ENCODE measurements at places on chromosomes 12 and 14.

GRCh38 chr14:94673781-94674231 is 61.6 kb downstream of the SERPINA3 start:
- DNase-seq = no peak

GRCh38 chr12:30753233-30753632 is 1.5 kb downstream of the CAPRIN2 start:
- DNase-seq = no peak

GRCh38 chr12:126668538-126668937 is 1598.4 kb upstream of the TMEM132C start:
- no peak for DNase-seq

- no peak for DNase-seq
Observed at GRCh38 chr14:69713209-69713781, 53.6 kb upstream of the SRSF5 start.

GRCh38 chr14:105480807-105481801 is 5.6 kb upstream of the CRIP1 start:
- peak; percentile 88 for DNase-seq

- no peak for DNase-seq
Observed at GRCh38 chr12:112938751-112939150, 477 bp downstream of the OAS3 start.

DNA sequence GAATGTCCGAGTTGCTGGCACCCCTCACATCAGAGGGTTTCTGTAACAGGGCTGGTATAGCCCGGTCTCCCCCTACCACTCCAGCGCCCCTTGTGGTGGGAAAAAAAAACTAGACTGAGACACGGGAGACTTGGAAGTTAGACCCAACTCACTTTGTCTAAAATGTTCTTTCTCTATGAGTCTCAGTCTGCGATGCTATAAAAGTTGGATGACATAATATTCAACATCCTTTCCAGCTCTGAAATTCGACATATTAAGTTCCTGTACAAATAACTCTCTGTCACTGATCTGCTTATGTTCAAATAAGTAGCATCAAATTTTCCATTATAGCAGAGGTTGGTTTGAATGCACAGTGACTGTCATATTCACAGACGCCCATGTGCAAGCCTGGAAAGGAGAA is 25.7 kb upstream of the TC2N start:
- no peak for DNase-seq

DNA sequence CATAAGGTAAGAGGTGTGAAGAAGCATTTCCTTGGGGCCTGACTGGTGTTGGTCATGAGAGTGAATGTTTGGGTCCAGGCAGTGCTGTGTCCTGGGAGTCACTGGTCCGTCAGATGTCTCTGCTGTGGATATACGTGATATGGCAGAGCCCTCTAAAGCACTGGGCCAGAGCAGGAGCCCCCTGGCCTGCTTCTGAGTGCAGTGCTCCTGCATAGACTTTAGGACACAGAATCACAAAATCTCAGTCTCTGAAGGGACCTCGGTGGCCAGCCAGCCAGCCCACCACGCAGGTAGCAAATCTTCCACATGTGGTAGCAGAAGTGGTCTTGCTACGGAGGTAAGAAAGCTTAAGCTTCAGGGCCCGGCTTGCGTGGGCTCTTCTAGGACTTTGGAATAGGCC is 18.5 kb upstream of the AQP2 start:
- no peak for DNase-seq

GRCh38 chr12:2149091-2149490 is 96.3 kb downstream of the CACNA1C start:
- no peak for DNase-seq

- no peak for DNase-seq
Observed at GRCh38 chr12:13198241-13198640, 1.7 kb downstream of the EMP1 start.

DNA sequence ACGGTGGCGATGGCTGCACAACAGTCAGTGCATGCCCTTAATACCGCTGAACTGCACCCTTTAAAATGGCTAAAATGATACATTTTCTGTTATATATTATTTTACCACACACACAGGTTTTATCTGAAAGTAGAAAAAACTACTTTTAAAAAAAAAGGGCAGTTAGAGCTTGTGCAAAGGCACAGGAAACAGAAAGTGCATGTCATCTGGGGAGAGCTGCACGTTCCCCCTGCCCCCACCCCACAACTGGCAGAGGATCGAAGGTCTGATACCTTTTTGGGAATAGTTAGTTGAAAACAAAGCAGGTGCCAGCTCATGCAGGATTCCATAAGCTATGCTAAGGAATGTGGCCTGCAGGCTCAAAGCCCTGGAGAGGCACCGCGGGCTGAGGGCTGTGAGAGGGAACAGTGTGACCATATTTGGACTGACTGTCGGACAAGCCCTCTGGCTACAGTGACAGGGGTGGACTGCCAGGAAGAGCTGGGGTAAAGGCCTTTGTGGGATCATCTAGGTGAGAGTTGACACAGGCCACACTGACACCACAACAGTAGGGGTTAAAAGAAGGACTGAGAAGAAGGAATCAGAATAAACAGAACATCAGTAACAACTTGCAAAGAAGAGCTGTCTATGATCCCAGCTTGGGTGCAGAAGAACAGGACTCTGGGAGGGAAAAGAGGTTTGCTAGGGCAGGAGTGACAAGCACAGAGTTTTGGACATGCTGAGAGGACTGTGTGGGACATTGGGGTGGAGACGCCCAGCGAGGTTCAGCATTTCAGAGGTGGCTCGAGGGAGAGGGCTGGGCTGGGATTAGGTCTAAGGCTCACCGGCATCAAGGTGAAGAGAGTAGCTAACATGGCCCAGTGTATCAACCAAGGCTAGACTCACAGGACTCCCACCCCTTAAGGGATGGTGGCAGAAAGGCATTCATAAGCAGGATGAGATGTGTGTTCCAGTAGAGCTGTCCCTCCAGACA is 54.6 kb downstream of the ACTN1 start:
- no peak for DNase-seq

- DNase-seq = no peak
Observed at GRCh38 chr14:68727315-68728047, 65.4 kb downstream of the ZFP36L1 start.

GRCh38 chr12:119998471-119999245 is 9.6 kb downstream of the BICDL1 start:
- no peak for DNase-seq

DNA sequence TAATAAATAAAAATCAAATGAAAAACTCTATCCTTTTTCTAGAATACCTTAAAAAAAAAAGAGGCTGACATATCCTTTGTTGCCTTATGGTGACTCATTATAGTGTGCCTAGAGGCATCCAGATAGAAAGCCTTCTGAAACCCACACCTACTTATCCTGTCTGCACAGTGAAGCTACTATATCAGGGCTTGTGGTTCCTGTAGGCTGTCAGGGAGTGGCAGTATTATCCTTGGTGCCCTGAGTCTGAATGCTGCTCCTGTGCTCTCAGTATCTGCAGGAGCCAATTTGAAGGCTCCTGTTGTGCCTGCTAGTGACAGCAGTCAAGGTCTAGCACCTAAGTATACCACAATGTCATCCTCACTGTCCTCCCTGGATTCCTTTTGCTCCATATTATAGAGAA is 168.4 kb upstream of the AVPR1A start:
- DNase-seq = no peak

- no peak for DNase-seq
Observed at GRCh38 chr12:113766131-113766878, 199.8 kb downstream of the RBM19 start.

GRCh38 chr12:7612851-7613250 is 52.9 kb downstream of the APOBEC1 start:
- DNase-seq = no peak

DNA sequence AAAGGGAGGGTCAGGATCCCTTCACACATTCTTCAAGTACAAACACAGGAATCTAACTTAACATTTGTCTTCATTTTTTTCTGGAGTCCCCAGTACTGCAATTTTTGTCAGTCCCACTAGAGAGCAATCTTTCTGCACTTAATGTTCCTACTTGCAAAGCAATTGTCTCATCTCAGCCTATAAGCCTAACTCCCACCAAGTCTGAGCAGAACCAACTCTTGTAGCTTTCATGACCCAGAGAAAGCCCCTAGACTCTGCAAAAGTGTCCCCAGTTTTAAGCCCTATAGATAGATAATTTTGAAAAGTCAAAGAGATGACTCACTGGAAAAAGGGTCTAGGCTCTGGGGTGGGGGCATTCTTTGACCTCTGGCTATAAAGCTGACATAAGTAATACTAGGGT is 1.8 kb upstream of the ZBTB39 start:
- no peak for DNase-seq

DNA sequence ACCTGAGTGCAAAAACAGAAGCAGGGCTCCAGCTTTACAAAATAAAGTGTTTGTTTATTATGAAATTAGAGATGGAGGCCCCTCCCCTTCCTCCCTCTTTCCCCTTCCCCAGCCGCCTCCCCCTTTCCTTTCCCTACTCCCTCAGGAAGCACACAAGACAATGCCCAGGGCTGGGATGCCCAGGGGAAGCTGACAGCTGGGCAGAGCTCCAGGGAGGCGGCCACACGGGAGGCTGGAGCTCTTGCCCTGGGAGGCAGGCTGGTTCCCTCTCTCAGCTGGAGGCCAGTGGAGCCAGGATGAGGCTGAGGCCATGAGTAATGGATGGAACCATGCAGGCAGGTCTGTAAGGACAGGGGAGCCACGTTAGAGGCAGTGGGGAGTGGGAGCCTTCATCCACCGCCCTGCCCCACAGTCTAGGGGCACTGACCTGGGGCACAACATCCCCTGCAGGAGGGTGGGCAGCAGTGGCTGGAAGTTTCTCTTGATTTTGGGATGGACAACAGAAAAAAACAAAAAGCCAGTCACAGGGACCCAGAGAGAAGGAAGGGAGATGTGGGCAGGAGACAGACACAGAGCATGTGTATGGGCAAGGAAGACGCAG is 5.1 kb downstream of the PSMB11 start:
- no peak for DNase-seq

DNA sequence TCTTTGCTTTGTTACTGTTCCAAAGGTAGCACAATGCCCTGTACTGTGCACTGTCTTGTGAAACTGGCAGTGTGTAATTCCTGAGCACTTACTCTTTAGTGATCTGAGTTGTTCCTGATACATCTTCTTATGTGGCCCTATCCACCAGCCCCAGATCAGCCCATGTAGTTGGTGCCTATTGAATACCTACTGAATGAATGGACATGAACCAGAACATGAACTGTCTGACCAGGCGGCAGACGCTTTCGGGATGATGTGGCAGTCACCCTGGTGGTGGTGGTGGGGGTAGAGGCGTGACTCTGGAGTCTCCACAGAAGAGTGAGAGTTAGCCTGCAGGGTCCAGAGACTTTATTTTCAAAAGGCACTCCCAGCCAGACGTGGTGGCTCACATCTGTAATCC is 46.6 kb upstream of the PAPOLA start:
- DNase-seq = no peak

- no peak for DNase-seq
Observed at GRCh38 chr14:36605506-36605857, 23.1 kb upstream of the NKX2-8 start.

GRCh38 chr12:104507672-104508071 is 50.9 kb downstream of the CHST11 start:
- DNase-seq = no peak

DNA sequence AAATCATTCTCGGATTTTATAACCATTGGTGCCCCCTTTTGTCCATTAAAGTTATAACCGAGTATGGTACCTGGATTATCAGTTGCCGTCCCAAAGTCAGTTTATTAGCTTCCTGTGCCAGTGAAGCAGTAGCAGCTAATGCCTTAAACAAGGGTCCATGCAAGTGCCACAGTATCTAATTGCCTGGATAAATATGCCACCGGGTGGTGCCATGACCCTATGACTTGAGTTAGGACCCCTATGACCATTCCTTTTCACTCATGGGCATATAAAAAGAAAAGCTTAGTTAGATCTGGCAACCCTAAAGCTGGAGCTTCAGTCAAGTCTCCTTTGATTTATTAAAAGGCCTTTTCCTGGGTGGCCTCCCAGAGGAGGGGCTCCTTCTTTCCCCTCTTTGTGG is 1314.6 kb downstream of the TMEM121 start:
- DNase-seq = no peak

DNA sequence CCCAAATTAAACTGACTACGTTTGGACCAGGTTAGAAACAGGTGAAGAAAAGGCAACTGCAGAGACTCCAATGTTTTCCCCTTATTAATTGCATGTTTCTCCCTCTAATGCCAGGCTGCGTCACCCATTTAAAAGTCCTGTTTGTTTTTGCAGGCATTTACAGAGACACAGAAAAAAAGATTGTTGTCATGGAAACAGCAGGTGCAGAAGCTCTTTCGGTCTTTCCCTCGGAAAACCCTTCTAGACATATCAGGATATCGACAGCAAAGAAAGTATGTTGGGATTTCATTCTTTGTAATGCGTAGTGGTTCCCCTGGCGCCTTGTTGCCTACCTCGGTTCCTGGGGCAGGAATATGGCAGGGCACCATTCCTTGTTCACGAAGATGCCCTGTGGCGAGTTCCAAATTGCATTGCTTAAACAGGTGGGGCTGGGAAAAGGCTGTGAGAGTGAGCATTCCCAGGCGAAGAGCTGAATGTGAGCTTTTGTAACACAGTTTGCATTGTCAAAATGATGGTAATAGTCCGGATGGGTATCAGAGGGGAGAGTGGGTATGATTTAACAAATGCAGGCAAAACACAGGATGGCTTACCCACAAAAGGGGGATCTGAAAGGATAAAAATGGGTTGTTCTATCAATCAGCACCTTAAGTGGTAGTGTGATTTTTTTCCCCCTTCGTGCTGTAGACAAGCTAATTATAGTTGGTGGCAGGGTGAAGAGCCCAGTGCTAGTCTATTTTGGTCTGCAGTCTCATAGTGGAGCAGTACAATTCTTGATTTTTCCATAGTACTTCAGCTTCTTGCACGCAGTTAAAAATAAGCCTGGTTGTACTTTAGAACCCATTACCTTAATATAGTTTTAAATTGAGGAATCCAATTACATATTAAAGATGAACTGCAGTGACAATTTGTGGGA is 132.4 kb downstream of the GCH1 start:
- DNase-seq = no peak

DNA sequence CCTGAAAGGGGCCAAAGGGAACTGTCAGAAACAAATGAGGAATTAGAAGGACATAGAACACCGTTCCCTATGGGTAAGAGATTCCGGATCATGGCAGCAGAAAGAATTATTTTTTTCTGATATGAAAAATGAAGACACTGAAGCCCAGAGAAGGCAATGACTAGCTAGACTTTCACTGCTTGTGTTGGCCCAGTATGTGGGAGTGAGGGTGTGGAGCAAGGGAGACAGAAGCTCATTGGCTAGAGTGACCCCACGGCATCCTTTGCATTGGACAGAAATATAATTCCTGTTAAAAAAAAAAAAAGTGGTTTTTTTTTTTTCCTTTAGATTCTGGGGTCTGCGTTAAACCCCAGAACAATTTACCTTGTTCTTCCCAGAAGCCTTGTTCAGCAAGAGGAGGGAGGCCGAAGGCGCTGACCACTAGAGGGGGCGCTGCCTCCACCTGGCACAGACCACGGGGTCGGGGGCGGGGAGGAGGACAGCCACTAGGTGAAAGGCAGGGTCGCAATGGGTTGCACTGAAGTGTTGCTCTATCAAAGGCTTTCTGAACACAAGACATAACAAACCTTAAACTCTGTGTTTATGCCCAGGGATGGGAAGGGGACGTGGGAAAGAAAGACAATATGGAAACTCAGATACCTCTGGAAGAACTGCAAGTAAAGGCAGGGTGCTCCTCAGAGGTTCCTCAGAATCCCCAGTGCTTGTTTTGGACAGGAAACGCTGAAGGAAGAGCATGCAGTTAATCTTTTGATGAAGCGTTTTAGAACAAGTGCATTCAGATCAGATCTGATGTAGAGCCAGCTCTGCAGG is 156.8 kb downstream of the KCNA5 start:
- no peak for DNase-seq

GRCh38 chr14:20799892-20800544 is 2.6 kb downstream of the RNASE1 start:
- DNase-seq = no peak
